ENCODE measurements at places on chromosomes 12 and 14. TPM values are rescaled to one million over a fixed set of nuclear protein-coding genes. Genes with fewer than 3 reads are reported as not detected.

COX8C gene
- total RNA-seq: not detected

KRT71 gene
- not detected for total RNA-seq

NKX2-8 gene
- not detected for total RNA-seq

GUCY2C gene
- not detected for total RNA-seq

PLEKHD1 gene
- not detected for total RNA-seq

C14orf93 gene
- 6.6 TPM for total RNA-seq

PLEKHG7 gene
- not detected for total RNA-seq

GNG2 gene
- total RNA-seq: 33.1 TPM

SMOC1 gene
- not detected for total RNA-seq

TMEM132C gene
- total RNA-seq: not detected

ACVRL1 gene
- total RNA-seq: 24.1 TPM

MTHFD1 gene
- total RNA-seq: 66.7 TPM

PMEL gene
- total RNA-seq: 0.88 TPM

C14orf39 gene
- not detected for total RNA-seq

PDE3A gene
- total RNA-seq: 1.1 TPM

TMCC3 gene
- 14.9 TPM for total RNA-seq

WNT5B gene
- 120 TPM for total RNA-seq

TAS2R50 gene
- 3.9 TPM for total RNA-seq

TOMM20L gene
- total RNA-seq: not detected

SERPINA9 gene
- total RNA-seq: not detected

EGLN3 gene
- total RNA-seq: under 0.01 TPM

KCNC2 gene
- total RNA-seq: not detected

FOXN4 gene
- total RNA-seq: not detected

CHFR gene
- total RNA-seq: 48.8 TPM

MMP14 gene
- 991 TPM for total RNA-seq

ST8SIA1 gene
- under 0.01 TPM for total RNA-seq

TMEM116 gene
- total RNA-seq: 13.3 TPM

ISCA2 gene
- 11.0 TPM for total RNA-seq

KCNJ8 gene
- total RNA-seq: not detected

PRR4 gene
- 2.0 TPM for total RNA-seq

ESYT1 gene
- total RNA-seq: 363 TPM

ESPL1 gene
- 19.0 TPM for total RNA-seq

AMDHD1 gene
- total RNA-seq: 0.14 TPM

APOF gene
- not detected for total RNA-seq

POU6F1 gene
- total RNA-seq: 9.6 TPM

SMCO2 gene
- 0.22 TPM for total RNA-seq

CD9 gene
- 284 TPM for total RNA-seq

SERPINA6 gene
- total RNA-seq: not detected

POTEG gene
- total RNA-seq: not detected

KRT7 gene
- 7.0 TPM for total RNA-seq

TSPAN19 gene
- total RNA-seq: not detected

MANSC4 gene
- total RNA-seq: not detected

CLEC14A gene
- total RNA-seq: under 0.01 TPM

METTL25 gene
- total RNA-seq: 13.0 TPM

GCN1 gene
- total RNA-seq: 99.8 TPM

TMX1 gene
- 76.3 TPM for total RNA-seq

E2F7 gene
- total RNA-seq: 46.2 TPM

ASB2 gene
- 1.1 TPM for total RNA-seq

SDS gene
- total RNA-seq: not detected

TEX52 gene
- total RNA-seq: not detected

RPL10L gene
- not detected for total RNA-seq

NFE2 gene
- total RNA-seq: 0.44 TPM

SLC41A2 gene
- total RNA-seq: 15.5 TPM

FAM90A1 gene
- 0.14 TPM for total RNA-seq

LPAR5 gene
- not detected for total RNA-seq
